ENCODE measurements at places on chromosomes 11 and 22.

DNA sequence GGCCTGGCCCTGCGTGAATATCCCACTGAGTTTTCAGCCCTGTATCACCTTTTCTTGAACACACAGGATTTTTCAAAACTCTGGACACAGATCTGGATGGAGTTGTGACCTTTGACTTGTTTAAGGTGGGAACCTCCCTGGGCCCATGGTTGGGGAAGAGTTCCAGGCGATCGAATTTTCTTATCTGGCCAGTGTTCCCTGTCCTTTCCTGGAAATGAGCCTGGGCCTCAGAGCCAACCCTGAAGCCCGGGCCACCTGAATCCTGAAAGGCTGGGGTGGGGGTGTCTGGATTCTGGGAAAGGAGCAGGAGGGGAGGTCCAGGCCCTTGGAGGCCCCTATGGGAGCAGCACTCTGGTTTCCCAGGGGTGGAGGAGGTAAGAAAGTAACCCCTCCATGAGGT is 29.0 kb downstream of the CAPN1 start:
- no peak for DNase-seq

DNA sequence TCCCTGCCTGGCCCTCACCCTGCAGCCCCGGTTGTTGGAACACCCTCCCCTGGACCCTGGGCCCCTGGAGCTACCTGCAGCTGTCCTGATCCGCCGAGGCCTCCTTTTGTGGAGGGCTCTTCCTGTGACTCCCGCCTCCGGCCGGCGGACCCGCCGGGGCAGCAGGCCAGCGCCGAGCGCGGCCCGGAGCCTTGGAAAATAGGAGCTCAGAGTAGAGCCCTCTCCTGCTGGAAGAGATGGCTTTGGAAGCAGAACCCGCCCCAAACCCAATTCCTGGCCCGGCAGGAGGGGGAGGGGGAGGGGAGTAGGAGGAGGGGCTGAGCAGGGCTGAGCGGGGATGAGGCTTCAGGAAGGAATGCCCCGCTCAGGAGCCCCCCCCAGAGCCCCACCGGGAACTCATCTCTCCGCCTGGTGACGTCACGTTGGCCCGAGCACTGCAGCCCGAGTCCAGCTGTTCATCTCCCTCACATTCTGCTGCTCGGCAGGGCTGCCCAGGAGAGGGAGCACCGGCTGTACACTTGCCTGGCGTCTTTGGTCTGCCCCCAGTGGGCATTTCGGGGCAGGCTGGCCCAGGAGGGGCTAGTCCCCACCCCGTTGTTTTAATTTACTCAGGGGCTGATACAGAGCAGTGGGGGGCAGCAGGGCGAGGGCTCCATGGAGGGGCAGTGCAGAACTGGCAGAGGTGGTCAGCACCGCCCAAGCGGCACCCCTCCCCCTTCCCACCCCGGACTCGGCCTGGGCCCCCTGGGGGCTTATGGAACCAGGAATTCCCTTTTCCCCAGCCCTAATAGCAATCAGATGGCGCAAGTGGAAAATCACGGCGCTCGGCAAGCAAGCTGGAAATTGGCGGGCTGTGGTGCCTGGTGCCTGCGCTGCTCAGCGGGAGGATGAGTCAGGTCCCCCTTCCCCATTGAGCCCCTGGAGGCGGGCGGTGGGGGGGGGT is at the start of gene MRGPRF:
Gene MRGPRF (minus strand): TSS at position 238 of the 943 bp plus-strand sequence. CDS start 3,345 bp downstream, outside the sequence.
- DNase-seq, result no peak

DNA sequence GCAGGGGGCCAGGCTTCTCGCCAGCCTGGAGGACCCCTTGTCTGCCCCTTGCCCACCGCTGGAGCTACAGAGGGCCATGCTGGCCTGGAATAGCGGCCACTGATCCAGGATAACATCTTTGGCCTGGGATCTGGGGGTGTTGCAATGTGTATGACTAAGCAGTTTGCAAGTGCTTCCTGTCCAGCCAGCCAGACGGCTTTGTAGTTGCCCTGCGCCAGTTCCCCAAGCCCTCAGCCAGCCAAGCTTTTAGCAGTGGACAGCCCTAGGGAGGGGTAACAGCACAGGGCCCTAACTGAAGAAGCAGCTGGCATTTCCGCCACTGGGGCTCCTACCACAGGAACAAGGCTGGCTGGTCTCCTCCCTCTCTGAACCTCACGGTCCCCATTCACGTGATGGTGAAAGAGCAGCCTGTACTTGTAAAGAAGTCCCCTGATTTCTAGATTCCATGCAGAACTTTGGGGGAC is 32.1 kb downstream of the UQCR10 start:
- no peak for DNase-seq

DNA sequence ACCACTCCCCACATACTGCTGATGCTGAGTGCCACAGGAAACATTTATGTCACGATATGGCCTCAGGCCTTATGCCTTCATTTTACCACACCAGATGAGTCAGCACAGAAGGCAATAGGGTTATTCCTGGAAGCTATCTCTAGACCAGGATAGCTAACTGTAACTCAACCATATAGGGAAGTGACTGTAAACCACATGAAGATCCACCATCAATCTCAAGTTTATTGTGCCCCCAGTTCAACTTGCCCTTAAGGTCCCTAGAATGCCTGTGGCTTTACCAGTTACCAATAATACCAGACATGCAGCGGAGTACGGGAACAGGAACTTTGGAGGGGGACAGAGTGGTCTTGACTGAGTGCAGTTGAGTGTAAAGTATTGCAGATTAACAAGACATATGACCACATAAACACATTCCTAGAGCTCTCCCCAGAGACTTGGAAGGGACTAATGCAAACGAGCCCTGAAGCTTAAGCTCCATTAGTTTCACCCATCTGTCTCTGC is 180.9 kb downstream of the KIF18A start:
- DNase-seq, result no peak

- peak; percentile 16 for DNase-seq
These were observed 25.0 kb downstream of the ARRB1 start for GRCh38 chr11:75326439-75326810.

Measured in stimulated activated CD8-positive, alpha-beta memory T cell treated with anti-CD3 and anti-CD28 coated beads, Interleukin-4, amount 100 ng/mL, for 4 hours (primary cell).